ENCODE measurements at places on chromosomes 4 and X.

- DNase-seq = no peak
Measured at GRCh38 chrX:97587171-97587570, 703.5 kb downstream of the RPA4 start.

GRCh38 chr4:55364691-55365344, 18.8 kb downstream of the SRD5A3 start:
- DNase-seq = no peak

- DNase-seq = no peak
Measured at GRCh38 chr4:613126-613525, 12.2 kb upstream of the PDE6B start.

DNA sequence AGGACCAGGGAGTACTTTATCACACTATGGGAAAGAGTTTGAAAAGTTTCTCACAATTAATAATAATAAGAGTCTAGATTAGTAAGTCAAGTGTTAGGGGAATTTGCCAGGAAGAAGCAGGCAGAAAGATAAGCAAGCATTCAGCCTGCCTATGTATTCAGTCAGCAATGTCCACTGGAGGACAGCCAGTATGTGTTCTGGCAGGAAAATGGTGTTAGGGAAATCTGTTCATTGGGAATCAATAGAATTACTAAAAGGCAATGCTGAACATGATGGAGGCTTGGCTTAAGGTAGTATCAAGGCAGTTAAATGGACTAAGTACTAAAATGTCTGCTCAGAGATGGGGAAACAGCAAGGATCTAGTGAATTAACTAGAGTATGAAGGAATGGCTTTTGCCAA, 221.2 kb downstream of the PPP4R3C start:
- no peak for DNase-seq

DNA sequence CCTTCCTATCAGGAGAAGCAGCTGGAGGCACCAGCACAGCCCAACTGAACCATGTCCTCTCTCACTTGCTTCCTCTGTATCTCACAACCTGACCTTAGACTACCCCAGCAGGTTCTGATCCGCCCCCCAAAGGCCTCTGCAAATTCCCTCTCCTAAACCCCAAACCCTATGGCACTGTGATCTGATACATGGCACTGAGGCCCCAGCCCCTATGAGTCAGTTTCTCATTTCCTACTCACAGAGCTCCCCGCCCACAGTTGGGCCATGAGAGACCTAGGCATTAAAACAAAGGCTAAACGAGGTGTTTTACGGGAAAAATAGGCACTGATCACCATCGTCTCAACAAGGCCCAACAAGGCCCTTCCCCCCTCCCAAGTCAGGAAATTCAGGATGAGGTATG, 19.1 kb downstream of the SASH3 start:
- peak; percentile 53 for DNase-seq

All from activated naive CD4-positive, alpha-beta T cell treated with Interleukin-2 at 50 U/mL for 16 hours (primary cell).